ENCODE measurements at places on chromosomes 16 and 17.

DNA sequence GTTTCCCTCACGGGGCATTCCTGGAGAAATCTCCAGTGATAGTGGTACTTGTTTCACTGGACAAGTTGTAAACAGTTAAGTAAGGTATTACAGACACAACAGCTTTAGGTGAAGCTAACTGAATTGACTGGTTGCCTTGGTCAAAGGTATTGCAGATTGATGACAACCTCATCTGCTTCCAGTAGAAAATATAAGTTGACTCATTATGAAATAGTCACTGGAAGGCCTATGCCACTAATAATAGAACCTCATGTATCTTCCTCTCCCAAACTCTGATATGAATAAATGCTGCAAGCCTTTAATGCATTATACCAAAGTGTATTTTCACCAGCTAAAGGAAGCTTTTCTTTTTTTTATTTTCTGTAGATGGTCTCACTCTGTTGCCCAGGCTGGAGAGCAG lies 44.8 kb downstream of the GLG1 start:
- no peak for DNase-seq

GRCh38 chr16:20826039-20826566 lies 19.8 kb downstream of the REXO5 start:
- DNase-seq, result no peak

GRCh38 chr17:68701046-68701445 lies 99.9 kb upstream of the FAM20A start:
- DNase-seq, result no peak

DNA sequence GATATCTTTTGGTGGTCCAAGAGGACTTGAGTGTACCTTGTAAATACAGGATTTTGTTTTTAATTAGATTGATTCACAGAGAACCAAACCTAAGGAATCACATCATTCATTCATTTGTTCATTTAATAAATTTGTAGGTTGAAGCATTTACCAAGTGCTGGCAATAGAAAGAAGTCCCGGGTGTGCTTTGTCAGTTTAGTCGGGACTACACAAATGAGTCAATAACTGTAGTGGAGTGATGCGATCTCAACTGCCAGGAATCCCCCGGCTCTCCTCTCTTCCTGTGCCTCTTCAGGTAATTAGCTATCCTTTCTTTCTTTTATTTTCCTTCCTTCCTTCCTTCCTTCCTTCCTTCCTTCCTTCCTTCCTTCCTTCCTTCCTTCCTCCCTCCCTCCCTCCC lies 1.4 kb upstream of the WWOX start:
- no peak for DNase-seq

- DNase-seq, result no peak
Measured at GRCh38 chr17:29151567-29151966, 28.6 kb downstream of the MYO18A start.

GRCh38 chr17:30290077-30290476 lies 1.7 kb downstream of the BLMH start:
- DNase-seq, result no peak

GRCh38 chr17:12667299-12667958 lies 1.7 kb downstream of the MYOCD start:
- DNase-seq, result no peak

DNA sequence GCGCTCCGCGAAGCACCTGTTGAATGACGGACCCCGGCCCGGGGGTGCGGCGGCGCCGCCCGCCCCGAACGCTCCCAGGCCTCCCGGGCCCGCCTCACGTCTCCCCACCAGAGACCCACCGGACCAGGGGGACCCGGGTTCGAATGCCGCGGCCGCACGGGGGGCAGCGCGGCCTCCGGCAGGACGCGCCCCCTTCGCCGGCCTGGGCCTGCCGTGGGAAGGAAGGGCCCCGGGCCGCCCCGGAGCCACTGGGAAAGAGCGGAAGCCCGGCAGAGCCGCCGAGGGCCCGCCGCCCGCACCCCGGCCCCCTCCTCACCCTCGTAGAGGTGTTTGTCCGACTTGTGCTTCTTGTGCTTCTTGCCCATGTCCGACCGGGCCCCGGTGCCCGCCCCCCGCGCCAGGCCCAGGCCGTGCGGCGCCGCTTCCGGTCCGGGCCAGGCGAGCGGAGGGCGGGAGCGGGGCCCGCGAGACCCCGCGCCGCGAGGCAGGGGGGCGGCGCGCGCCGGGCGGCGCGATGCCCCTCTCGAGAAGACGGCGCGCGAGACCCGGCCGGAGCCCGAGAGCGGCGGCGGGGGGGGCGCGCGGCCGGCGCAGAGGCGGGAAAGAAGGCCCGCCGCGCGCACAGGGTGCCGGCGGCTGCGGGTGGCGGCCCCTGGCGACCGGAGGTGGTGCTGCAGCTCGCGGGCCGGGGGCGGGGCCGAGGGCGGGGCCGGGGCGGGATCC lies at the start of gene BRD7:
Gene BRD7 (minus strand): TSS at position 579 of the 723 bp plus-strand sequence. CDS start 214 bp downstream, at position 365.
- DNase-seq, result peak; percentile 62

- peak; percentile 94 for DNase-seq
Measured at GRCh38 chr17:74379495-74380085, 12.3 kb downstream of the GPR142 start.

GRCh38 chr16:84543253-84543652 lies 38.8 kb upstream of the MEAK7 start:
- DNase-seq, result no peak

- no peak for DNase-seq
Measured at GRCh38 chr17:60387666-60388065, 4.3 kb downstream of the USP32 start.

GRCh38 chr17:61570118-61570517 lies 20.9 kb downstream of the NACA2 start:
- DNase-seq, result no peak

- DNase-seq, result no peak
Measured at GRCh38 chr17:30513346-30513745, 36.1 kb downstream of the GOSR1 start.

DNA sequence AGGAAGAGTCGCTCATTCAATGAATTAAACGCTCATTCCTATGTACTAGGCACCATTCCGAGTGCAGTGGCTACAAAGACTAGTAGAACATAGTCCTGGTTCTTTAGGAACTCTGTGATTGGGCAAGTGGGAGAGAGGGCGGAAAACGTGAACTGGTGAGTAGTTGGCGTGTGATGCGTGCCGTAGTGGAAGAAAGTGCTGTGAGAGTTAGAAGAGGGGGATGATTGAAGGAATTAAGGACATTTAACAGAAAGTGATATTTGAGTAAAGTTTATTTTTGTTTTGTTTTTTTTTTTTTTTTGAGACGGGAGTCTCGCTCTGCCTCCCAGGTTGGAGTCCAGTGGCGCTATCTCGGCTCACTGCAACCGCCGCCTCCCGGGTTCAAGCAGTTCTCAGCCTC lies 7.9 kb upstream of the SLFN14 start:
- DNase-seq, result peak; percentile 58
